ENCODE measurements at places on chromosomes 7 and 10.

- no peak for DNase-seq
Observed at GRCh38 chr10:4688601-4689000, 137.4 kb upstream of the AKR1E2 start.

GRCh38 chr7:51354897-51355296 is 38.3 kb upstream of the COBL start:
- no peak for DNase-seq

DNA sequence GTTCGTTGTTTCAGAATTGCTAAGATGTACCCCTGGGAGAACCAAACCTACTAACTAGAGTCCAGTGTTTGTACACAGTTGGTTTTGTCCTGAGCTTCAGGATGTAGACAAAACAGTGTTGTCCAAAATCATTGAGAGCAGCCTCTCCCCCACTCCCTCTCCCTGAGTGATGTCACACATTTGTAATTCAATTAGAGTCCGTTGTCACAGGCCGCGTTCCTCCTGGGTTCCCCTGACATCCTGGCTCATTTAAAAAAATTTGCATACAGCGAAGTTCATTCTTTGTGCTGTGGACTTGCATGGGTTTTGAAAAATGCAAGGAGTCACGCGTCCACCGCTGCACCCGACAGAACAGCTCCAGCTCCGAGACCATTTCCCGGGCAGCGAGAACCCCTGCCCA is 10.3 kb downstream of the GRIFIN start:
- no peak for DNase-seq

- no peak for DNase-seq
Observed at GRCh38 chr7:134766779-134767519, 12.5 kb upstream of the CALD1 start.

DNA sequence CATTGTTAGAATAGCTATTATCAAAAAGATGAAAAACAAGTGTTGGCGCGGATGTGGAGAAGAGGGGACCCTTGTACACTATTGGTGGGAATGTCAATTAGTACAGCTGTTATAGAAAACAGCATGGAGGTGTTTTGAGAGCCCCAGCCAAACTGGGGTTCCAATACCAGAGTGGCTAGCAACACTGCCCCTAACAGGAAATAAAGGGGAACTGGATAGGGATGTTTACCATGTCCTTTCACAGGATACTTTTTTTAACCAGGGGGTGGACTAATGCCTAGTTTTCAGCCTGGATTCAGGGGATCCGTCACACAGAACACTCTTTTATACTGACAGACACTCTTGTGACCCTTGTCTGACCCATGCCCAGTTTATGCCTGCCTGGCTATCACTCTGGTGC is 6.9 kb upstream of the GSTK1 start:
- DNase-seq, result no peak

DNA sequence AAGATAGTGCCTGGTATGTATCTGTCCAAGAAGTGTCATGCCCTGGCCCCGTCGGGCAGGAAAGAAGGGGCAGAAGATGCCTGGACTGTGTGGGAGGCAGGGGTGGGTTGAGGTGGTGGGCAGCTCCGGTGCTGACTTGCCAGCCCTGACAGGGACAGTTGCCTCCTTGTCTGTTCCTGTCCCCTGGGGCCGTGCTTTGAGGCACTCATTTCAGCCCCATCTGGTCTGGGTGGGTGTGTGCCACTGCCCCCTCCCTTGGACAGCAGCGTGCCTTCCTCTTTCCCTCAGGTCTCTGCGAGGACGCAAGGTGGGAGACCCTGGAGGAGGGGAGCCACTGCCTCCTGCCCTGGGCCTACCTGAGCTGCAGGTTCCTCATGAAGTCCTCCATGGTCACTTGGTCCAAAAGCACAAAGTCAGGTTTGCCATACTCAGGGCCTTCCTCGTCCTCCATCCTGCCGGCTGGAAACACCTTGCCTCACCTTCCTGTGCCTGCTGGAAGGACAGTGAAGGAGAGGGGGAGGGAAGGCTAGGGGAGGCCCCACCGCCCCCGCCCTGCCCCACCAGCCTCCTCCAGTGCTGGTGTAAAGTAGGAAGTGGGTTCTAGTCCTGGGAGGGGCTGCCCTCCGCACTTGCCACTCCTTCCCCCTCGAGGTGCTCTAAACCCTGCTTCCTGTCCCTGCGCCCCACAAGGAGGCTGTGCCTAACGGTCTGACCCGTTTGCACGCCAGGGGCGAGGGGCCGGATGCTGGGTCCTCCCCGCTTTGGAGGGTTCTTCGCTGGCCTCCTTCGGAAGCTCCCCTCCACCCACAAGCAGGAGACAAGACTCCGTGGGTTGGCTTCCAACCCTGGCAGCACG is at the start of gene MYO1G:
Gene MYO1G, minus strand, starts transcription at position 505 of the 856 bp plus-strand sequence. Its CDS starts 54 bp downstream, at position 451.
- no peak for DNase-seq
